ENCODE measurements at places on chromosomes 11 and 22. TPM values are rescaled to one million over a fixed set of nuclear protein-coding genes. Genes with fewer than 3 reads are reported as not detected.
A peak's percentile ranks its signal among the peaks of the same experiment; 100 is the strongest.

DNA sequence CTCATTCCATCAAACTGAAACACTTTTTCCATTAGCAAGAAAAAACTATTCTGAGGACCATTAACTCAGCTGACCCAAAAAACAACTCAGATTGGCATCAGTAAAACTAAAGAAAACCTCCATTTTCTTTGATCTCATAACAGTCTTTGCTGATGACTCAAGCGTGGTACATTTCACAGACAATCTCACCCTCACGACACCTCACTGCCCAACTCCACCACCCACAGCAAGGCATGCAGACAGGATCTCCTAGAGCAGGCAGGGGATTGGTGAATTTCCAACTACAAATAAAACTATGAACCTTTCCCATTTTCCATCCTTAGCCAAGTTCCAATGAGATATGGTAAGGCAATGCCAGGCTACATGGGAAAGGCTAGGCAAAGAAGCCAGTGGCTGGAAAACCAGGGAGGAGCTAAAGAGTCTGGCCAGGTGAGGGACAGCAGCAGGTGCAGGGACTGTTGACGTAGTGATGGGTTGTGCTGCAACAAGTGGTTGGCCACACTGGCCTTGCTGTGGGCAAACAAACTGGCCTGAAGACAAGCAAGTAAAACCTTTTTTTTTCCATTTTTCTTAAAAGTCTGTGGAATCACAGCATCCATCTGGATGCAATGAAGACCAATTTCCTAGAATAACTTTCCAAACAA, 97.2 kb downstream of the SERGEF start:
- DNase-seq: no peak
- H3K4me3 ChIP-seq: no peak overlapping the region
- H3K4me1 ChIP-seq: no peaks in the 10 kb centered on the region
- H3K27ac ChIP-seq: no peak overlapping the region

DNA sequence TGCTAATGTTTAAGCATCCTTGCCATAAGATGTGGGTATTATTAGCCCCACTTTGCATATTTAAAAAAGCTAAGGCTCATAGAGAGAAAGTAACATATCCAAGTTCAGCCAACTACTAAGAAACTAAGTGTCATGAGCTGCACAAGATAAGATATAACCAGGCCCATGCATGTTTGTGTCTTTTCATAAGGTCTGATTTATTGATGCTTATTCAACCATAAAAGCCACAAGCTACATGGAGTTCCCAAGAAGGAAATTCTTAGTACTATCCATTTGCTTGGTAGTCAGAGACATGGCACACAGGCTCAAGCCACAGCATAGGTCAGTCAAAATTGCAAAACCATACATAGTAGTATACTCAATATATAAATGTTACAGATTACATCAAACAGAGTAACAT, 488.5 kb downstream of the SOX6 start:
- H3K4me3 ChIP-seq: no peak overlapping the region
- H3K4me1 ChIP-seq: peaks cover 38% of the 10 kb centered on the region
- no peaks in the 10 kb centered on the region for H3K36me3 ChIP-seq
- no peaks in the 10 kb centered on the region for H3K27me3 ChIP-seq

- no peaks in the 10 kb centered on the region for H3K27me3 ChIP-seq
- H3K27ac ChIP-seq: no peak overlapping the region
- H3K4me1 ChIP-seq: no peaks in the 10 kb centered on the region
- DNase-seq: no peak
- H3K36me3 ChIP-seq: no peaks in the 10 kb centered on the region
Measured at GRCh38 chr11:123719452-123719851, 22.0 kb downstream of the ZNF202 start.

DNA sequence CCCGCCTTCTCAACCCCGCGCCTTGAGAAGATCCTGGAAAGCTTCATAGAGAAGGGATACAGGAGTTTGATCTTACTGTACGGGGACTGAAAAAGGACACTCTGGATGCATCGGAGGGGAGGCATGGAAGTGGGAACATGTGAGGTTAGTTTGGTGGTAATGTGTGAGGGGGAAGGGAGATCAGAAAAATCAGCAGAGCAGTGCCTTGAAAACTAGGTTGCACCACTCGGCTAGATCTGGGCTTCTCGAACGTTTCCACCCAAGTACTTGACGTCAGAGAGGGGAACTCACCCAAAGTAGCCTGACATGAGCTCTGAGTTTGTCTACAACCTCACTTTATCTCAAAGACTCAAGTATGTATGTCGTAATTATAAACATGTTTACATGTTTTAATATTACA, 14.5 kb downstream of the USP35 start:
- peaks cover 7% of the 10 kb centered on the region for H3K36me3 ChIP-seq
- peaks cover 6% of the 10 kb centered on the region for H3K4me1 ChIP-seq
- H3K27ac ChIP-seq: no peak overlapping the region
- H3K27me3 ChIP-seq: no peaks in the 10 kb centered on the region
- H3K4me3 ChIP-seq: no peak overlapping the region

DNA sequence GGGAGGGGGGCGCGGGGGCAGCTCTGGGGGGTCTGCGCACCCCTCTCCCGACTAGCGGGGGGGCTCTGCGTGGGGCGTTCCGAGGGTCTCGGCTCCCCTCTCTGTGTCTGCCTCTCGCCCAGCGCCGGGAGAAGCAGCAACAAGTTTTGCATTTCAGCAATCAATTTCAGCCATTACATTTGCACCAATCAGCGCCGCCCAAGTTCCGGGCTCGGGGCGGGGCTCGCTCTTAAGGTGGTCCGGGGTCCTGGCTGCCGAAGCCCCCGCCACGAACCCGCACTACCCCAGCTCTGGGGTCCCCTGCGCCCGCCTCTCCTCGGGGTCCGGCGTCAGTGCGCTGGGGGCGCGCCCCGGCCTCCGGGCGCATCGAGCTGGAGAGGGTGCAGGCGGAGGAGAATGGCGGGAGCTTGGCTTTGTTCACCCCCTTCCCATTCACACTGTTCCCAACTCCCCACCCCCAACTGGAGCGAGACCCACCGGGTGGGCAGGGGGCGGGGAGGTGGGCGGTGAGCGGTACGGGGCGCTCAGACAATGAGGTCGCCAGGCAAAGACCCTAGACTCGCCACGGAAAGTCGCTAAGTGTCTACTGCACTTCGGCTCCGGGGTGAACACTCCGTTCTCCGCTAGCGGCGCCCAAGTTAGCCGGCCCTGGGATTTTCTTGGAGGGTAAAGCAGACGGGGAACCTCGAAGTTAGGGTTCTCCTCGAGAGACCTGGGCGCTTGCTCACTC, at the start of gene MN1:
Gene MN1 (minus strand): TSS at position 141 of the 730 bp plus-strand sequence. CDS start 1,213 bp downstream, outside the sequence.
- no peak for DNase-seq
- H3K27me3 ChIP-seq: no peaks in the 10 kb centered on the region
- H3K27ac ChIP-seq: peak within 1 kb of the TSS; percentile 88
- H3K4me3 ChIP-seq: peak within 1 kb of the TSS; percentile 86
- peaks cover 20% of the 10 kb centered on the region for H3K4me1 ChIP-seq

- H3K4me1 ChIP-seq: no peaks in the 10 kb centered on the region
- H3K27ac ChIP-seq: no peak overlapping the region
- H3K36me3 ChIP-seq: peaks cover 35% of the 10 kb centered on the region
- H3K27me3 ChIP-seq: no peaks in the 10 kb centered on the region
Measured at GRCh38 chr22:35418731-35419130, 18.8 kb downstream of the MCM5 start.

GRCh38 chr22:40218723-40219294, 41.1 kb downstream of the TNRC6B start:
- no peak overlapping the region for H3K4me3 ChIP-seq
- no peak for DNase-seq
- H3K27ac ChIP-seq: peak overlapping the region; percentile 1
- no peaks in the 10 kb centered on the region for H3K36me3 ChIP-seq
- H3K4me1 ChIP-seq: peaks cover 88% of the 10 kb centered on the region

DNA sequence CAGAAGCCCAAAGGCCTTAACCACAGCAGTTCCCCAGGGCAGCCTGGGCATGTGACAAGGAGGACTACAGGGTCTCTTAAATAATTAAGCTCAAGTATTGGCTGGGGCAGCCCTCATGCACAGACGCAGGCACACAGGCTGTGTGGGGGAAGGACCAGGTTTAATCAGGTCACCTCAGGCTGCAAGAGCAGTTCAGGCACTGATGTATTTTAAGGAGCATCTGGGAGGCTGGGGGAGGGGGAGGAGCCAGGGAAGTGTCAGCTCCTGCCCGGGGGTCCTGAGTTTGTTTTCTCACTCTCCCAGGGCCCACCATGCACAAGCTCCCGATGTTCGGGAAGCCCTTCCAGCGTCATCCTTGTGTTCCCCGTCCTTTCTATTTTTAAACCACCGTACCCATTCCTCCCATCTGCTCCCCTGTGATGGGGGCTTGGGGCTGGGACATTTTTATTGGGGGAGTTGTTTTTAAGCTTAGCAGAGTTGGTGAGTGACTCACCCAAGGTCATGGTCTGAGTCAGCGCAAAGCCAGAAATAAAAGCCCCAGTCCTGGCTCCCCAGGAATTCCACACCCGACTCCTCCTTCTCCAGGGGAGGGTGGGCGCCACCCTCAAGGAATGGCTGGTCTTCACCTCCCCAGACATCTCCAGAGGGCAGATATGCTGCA, 2.4 kb downstream of the CSDC2 start:
- H3K27me3 ChIP-seq: no peaks in the 10 kb centered on the region
- no peak overlapping the region for H3K4me3 ChIP-seq
- DNase-seq: no peak
- H3K4me1 ChIP-seq: peaks cover 7% of the 10 kb centered on the region

DNA sequence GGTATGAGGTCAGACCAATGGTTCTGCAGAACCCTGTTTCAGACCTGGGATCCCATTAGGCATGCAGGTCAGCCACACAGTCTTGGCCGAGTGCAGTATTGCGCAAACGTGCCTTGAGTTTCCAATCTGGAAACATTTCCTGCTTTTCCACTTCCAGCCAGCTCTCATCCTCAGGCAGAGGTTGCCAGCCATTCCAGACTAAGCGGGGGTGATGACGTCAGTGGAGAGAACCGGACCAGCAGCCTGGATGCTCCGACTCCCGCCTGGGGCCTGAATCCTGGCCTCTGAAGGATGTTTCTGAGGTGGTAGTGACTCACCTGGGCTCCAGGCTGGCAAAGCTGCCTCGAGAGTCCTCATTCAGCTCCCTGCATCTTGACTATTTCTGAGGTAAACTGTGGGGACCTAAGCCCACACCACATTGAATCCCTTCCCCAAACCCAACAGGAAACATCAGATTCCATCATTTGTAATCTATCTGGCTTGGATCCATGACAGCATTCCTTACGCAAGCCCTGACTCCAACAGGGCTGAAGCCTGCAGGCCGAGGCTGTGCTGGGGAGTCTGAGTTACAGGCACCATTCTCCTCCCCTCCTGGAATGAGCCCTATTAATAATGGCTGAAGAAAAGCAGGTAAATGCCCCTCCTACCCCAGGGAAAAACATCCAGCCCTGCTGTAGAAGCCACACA, 83.0 kb downstream of the ABTB2 start:
- no peak for DNase-seq
- no peaks in the 10 kb centered on the region for H3K27me3 ChIP-seq
- no peak overlapping the region for H3K4me3 ChIP-seq
- no peaks in the 10 kb centered on the region for H3K36me3 ChIP-seq
- H3K27ac ChIP-seq: peak overlapping the region; percentile 65

DNA sequence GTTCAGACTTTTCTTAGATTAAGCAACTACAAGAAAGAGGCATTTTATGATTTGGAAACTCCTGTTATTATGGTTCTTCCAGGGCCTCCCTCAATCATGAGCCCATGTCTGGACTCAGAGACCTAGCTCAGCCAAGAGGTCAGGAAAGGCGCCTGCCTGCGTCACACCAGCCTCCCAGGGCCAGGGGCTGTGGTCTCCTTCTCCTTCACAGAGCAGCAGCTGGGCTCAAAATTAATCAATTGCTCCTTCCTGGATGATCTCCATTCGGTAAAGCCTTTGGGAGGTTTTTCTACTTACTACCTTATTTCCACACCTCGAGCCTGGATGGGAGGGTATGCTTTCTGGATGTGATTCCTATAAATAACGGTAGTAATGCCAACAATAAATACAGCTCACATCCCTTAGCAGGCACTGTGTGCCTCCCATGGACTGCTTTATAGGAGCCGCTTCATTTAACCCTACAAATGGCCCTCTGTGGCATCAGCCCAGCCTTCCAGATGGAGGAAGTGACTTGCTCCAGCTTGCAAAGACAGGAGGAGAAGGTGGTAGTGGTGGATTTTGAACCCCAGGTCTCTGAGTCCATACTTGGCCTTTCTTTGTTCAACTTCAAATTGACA, 1445.6 kb downstream of the TBC1D22A start:
- H3K4me3 ChIP-seq: no peak overlapping the region
- no peaks in the 10 kb centered on the region for H3K27me3 ChIP-seq
- no peaks in the 10 kb centered on the region for H3K36me3 ChIP-seq
- no peak overlapping the region for H3K27ac ChIP-seq
- H3K4me1 ChIP-seq: no peaks in the 10 kb centered on the region
- no peak for DNase-seq

- no peak for DNase-seq
- H3K27ac ChIP-seq: no peak overlapping the region
- H3K4me3 ChIP-seq: no peak overlapping the region
- H3K4me1 ChIP-seq: no peaks in the 10 kb centered on the region
- H3K27me3 ChIP-seq: no peaks in the 10 kb centered on the region
- no peaks in the 10 kb centered on the region for H3K36me3 ChIP-seq
Measured at GRCh38 chr11:27183672-27184457, 143.2 kb downstream of the BBOX1 start.

DNA sequence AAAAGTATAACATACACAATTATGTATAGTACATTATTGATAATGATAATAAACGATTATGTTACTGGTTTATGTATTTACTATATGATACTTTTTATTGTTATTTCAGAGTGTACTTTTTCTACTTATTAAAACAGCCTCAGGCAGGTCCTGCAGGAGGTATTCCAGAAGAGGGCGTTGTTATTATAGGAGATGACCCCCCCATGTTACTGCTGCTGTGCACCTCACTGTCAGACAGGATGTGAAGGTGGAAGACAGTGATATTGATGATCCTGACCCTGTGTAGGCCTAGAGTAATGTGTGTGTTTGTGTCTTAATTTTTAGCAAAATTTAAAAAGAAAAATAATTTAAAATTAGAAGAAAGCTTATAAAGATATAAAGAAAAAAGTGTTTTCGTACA, 57.6 kb downstream of the REXO2 start:
- no peaks in the 10 kb centered on the region for H3K27me3 ChIP-seq
- H3K27ac ChIP-seq: no peak overlapping the region
- H3K4me1 ChIP-seq: no peaks in the 10 kb centered on the region
- H3K36me3 ChIP-seq: no peaks in the 10 kb centered on the region
- H3K4me3 ChIP-seq: no peak overlapping the region
- DNase-seq: no peak

- H3K27ac ChIP-seq: no peak overlapping the region
- no peaks in the 10 kb centered on the region for H3K4me1 ChIP-seq
- no peaks in the 10 kb centered on the region for H3K27me3 ChIP-seq
Measured at GRCh38 chr11:101993172-101993571, 54.1 kb upstream of the CFAP300 start.

DNA sequence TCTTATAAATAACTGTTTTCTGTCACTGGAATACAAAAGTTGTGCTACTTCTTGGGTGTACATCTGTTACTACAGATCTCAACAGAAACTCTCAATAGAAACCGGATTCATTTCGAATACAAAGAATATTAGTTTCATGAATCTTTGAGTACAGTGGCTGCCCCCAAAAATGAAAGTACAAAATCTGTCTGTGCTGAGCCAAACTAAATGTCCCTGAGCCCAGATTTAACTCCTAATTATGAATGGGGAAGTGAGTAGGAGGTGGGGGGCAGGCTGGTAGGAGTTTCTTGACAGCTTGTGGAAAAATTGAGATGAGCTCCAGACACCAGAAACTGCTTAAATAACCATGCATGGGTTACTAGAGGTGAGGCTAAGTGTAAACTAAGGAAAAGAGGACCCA, 41.6 kb downstream of the PITPNB start:
- DNase-seq: no peak
- H3K27ac ChIP-seq: peak overlapping the region; percentile 16
- H3K27me3 ChIP-seq: no peaks in the 10 kb centered on the region
- H3K4me3 ChIP-seq: no peak overlapping the region

APOA1 gene
- not detected for total RNA-seq

ISX gene
- total RNA-seq: not detected

SCN3B gene
- total RNA-seq: 0.06 TPM

FZD4 gene
- 9.7 TPM for total RNA-seq

OR8B2 gene
- not detected for total RNA-seq

HBG1 gene
- not detected for total RNA-seq

MS4A2 gene
- 0.12 TPM for total RNA-seq

SLC22A6 gene
- total RNA-seq: not detected
